ENCODE measurements at places on chromosomes 1 and 21.

- peaks cover 21% of the 10 kb centered on the region for H3K36me3 ChIP-seq
- H3K27ac ChIP-seq, result no peak overlapping the region
- no peak for DNase-seq
- peaks cover 24% of the 10 kb centered on the region for H3K4me1 ChIP-seq
- no peaks in the 10 kb centered on the region for H3K27me3 ChIP-seq
Observed at GRCh38 chr1:100462326-100463025, 75.5 kb upstream of the GPR88 start.

DNA sequence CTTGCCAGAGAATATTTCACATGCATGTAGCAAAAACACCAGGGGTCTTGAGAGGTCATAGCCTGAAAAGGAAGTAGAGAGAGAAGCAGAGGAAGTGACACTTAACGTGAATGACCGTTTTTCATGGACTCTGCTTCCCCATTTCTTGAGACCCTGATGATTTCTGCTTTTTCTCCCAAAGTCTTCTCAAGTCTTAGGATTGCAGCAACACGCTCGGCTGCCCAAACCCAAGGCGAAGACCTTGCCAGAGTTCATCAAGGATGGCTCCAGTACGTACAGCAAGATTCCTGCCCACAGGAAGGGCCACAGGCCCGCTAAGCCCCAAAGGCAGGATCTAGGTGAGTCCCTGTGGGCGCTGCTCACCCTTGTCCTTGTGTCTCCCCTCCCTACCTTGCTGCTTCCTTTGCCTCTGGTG is 12.8 kb downstream of the THEMIS2 start:
- peaks cover 51% of the 10 kb centered on the region for H3K4me1 ChIP-seq
- H3K27me3 ChIP-seq, result no peaks in the 10 kb centered on the region
- no peak overlapping the region for H3K4me3 ChIP-seq
- H3K27ac ChIP-seq, result peak overlapping the region; percentile 6
- H3K36me3 ChIP-seq, result peaks cover 76% of the 10 kb centered on the region

- H3K4me3 ChIP-seq, result peak overlapping the region; percentile 90
- H3K4me1 ChIP-seq, result peaks cover 26% of the 10 kb centered on the region
- peak overlapping the region; percentile 74 for H3K27ac ChIP-seq
- no peaks in the 10 kb centered on the region for H3K27me3 ChIP-seq
- no peak for DNase-seq
- H3K36me3 ChIP-seq, result peaks cover 8% of the 10 kb centered on the region
Observed at GRCh38 chr1:243253211-243253925, 1.7 kb downstream of the CEP170 start.

GRCh38 chr1:82387012-82387366 is 586.3 kb downstream of the ADGRL2 start:
- H3K36me3 ChIP-seq, result no peaks in the 10 kb centered on the region
- H3K27me3 ChIP-seq, result no peaks in the 10 kb centered on the region
- H3K4me3 ChIP-seq, result no peak overlapping the region
- no peak for DNase-seq
- H3K27ac ChIP-seq, result no peak overlapping the region

DNA sequence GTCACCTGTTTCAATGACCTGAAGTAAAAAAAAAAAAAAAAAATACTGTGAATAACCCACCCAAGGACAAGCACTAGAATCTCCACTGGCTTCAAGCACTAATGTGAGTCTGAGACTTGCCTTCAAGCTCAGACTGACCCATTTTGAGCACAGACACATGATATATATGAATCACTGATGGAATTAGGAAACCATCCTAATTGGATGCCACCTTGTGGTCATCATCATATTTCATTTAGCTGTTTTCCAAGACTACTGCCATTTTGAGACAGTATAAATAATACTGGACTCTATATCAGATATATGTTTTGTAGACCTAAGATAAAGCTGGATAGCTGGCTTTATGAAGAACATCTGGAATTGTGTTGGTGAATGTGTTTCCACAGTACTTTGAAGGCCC is 1232.0 kb downstream of the KCNT2 start:
- H3K4me1 ChIP-seq, result no peaks in the 10 kb centered on the region
- H3K27me3 ChIP-seq, result no peaks in the 10 kb centered on the region
- H3K27ac ChIP-seq, result no peak overlapping the region
- no peaks in the 10 kb centered on the region for H3K36me3 ChIP-seq

GRCh38 chr1:162670928-162671663 is 38.8 kb downstream of the DDR2 start:
- DNase-seq, result no peak
- H3K4me3 ChIP-seq, result no peak overlapping the region
- no peaks in the 10 kb centered on the region for H3K36me3 ChIP-seq
- H3K4me1 ChIP-seq, result no peaks in the 10 kb centered on the region
- peaks cover 17% of the 10 kb centered on the region for H3K27me3 ChIP-seq

DNA sequence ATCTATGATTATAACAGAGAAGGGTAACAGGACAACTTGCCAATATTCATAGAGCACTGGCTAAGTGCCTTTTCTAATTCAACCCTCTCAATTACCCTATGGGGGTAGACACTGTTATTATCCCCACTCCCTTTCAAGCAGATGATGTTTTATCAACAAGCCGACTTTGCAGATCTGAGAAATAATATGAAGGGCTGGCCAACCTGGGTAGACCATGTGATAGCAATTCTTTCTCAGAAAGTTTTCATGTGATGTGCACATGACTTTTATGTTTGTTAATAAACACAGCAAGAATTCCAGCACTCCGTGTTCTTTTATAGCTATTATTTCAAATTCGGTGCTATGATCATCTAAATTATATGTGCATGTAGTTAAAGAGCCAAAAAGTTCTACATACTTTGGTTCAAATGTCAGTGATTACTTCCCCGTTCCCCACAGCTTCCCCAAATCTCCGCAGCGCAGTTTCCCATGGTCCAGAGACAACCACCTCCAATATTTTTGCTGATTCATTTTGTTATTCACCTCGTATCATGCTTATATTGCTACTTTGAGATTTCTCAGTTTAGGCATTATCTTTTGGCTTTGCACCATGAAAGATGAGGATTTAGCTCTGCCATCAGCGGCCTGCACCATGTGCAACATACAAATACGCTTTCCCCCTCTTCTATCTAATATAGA is 96.7 kb upstream of the GADD45A start:
- H3K4me1 ChIP-seq, result no peaks in the 10 kb centered on the region
- no peak for DNase-seq
- no peak overlapping the region for H3K4me3 ChIP-seq
- no peaks in the 10 kb centered on the region for H3K36me3 ChIP-seq

DNA sequence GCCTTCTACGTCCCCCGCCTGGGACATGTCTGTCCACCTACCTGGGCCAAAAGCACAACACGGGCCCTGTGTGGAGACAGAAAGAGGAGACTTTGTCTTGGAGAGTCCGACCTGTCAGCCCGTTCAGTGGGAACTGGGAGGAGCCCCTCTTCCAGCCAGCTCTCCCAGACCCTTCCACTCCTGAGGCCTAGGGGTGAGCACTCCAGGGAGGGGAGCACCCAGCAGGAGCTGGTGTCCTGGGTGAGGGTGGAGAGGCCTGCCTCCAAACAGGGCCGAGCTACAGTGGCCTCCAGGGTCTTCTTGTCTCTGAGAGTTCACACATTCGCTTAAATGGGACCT is 546 bp downstream of the SPOCD1 start:
- no peak overlapping the region for H3K4me3 ChIP-seq
- DNase-seq, result no peak
- H3K27ac ChIP-seq, result no peak overlapping the region
- peaks cover 7% of the 10 kb centered on the region for H3K4me1 ChIP-seq
- no peaks in the 10 kb centered on the region for H3K36me3 ChIP-seq

DNA sequence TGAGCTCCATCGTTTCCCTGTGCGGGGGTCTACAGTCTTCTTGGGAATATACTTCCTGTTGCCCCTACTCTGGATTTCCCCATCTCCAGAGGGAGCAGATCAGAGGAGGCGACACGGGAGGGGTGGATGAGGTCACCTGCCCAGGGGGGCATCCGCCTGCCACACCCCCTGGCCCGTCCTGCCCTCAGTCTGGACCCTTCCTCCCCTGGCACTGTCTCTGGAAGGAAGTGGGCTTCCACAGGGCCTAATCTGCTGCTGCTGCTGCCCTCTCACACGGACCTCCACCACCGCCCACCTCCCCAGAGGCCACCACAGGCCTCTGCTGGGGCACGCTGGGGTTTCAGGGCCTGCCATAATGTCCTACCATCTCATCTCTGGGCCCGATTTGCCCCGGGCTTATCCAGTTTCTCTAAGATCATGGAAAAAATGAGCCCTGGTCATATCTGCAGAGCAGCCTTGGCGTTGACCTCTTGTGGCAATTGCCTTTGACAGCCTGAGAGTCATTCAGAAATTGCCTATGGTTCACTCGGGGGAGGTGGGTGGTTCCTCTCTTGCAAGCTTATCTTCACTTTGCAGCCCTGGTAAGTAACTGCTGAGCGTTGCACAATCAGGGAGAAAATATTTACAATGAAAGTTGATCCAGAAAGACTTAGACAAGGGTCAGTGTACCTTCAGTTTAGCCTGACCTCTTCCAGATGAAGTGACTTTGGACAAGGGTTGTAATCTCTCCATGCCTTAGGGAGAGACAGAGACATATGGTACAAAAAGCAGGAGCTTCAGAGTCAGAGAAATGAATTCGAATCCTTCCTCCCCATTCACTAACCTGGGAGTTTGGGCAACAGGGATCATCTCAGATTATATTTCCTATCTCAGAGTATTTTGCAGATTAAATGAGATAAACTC is 252.4 kb downstream of the TOMM20 start:
- no peaks in the 10 kb centered on the region for H3K36me3 ChIP-seq
- DNase-seq, result no peak
- peak overlapping the region; percentile 88 for H3K27ac ChIP-seq
- peaks cover 63% of the 10 kb centered on the region for H3K4me1 ChIP-seq

DNA sequence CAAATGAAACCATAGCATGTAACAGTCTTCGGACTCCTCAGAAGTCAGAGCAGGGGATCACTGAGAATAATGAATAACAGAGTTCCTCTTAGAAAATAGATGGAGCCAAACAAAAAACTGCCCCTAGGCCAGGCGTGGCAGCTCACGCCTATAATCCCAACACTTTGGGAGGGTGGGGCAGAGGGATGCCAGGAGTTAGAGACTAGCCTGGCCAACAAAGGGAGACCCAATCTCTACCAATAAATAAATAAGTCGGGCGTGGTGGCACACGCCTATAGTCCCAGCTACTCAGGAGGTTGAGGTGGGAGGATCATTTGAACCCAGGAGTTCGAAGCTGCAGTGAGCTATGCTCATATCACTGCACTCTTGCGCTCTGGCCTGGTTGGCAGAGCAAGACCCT is 58.5 kb upstream of the SERTAD4 start:
- no peak for DNase-seq
- no peaks in the 10 kb centered on the region for H3K4me1 ChIP-seq
- H3K4me3 ChIP-seq, result no peak overlapping the region
- H3K27ac ChIP-seq, result no peak overlapping the region

DNA sequence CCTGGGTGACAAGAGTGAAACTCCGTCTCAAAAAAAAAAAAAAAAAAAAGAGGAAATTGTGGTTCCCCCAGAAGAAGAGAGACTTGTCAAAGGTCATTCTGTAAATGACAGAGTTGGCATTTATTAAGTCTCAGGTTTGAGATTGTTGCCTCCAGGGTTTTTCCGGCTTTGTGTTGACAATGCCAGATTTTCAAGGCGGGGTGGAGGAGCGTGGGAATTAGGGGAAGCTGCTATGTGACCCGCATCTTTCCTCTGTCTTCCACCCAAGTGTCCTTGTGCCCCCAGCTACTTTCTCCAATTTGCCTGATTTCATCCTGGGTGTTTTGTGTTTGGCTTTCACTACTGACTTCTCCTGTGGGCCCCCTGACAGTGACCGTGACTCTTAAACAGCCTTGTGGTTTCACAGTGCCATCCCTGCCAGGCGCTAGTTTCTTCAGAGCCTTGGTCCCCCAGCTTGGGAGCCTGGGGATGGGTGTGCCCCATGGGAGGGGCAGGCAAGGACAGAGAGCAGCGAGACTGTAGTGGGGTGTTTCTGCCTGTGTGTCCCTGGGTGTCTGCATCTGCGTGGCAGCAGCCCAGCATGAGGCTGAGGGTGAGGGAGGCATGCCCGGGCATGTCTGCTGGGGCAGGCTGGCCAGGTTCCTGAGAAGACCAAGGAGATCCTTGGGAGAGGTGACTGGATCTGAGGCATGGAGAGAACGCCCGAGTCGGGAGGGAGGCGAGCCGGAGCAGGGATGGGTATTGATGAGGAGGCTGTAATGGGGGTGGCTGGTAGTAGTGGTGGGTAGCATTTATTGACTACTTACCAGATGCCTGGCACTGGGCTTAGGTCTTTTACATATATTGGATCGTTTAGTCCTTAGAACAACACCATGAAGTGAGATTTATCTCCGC is 46.3 kb downstream of the IER5 start:
- peaks cover 69% of the 10 kb centered on the region for H3K4me1 ChIP-seq
- H3K36me3 ChIP-seq, result no peaks in the 10 kb centered on the region
- DNase-seq, result no peak
- peak overlapping the region; percentile 57 for H3K4me3 ChIP-seq

GRCh38 chr1:88935522-88936222 is 44.3 kb upstream of the GTF2B start:
- peaks cover 71% of the 10 kb centered on the region for H3K36me3 ChIP-seq
- H3K27ac ChIP-seq, result no peak overlapping the region
- peaks cover 1% of the 10 kb centered on the region for H3K4me1 ChIP-seq
- no peak for DNase-seq
- no peaks in the 10 kb centered on the region for H3K27me3 ChIP-seq

- H3K4me3 ChIP-seq, result peak within 1 kb of the TSS; percentile 70
- no peak within 1 kb of the TSS for H3K27ac ChIP-seq
- peak; percentile 20 for DNase-seq
- no peaks in the 10 kb centered on the region for H3K36me3 ChIP-seq
Observed at GRCh38 chr1:151720974-151721787, at the start of gene RIIAD1. Gene RIIAD1 (plus strand): TSS chr1:151721522. CDS start chr1:151721537, 15 bp downstream.

GRCh38 chr1:89660224-89661061 is 27.5 kb downstream of the LRRC8C start:
- H3K27me3 ChIP-seq, result no peaks in the 10 kb centered on the region
- no peak for DNase-seq
- H3K4me1 ChIP-seq, result peaks cover 77% of the 10 kb centered on the region
- H3K27ac ChIP-seq, result peak overlapping the region; percentile 87
- H3K4me3 ChIP-seq, result no peak overlapping the region
- H3K36me3 ChIP-seq, result peaks cover 65% of the 10 kb centered on the region

DNA sequence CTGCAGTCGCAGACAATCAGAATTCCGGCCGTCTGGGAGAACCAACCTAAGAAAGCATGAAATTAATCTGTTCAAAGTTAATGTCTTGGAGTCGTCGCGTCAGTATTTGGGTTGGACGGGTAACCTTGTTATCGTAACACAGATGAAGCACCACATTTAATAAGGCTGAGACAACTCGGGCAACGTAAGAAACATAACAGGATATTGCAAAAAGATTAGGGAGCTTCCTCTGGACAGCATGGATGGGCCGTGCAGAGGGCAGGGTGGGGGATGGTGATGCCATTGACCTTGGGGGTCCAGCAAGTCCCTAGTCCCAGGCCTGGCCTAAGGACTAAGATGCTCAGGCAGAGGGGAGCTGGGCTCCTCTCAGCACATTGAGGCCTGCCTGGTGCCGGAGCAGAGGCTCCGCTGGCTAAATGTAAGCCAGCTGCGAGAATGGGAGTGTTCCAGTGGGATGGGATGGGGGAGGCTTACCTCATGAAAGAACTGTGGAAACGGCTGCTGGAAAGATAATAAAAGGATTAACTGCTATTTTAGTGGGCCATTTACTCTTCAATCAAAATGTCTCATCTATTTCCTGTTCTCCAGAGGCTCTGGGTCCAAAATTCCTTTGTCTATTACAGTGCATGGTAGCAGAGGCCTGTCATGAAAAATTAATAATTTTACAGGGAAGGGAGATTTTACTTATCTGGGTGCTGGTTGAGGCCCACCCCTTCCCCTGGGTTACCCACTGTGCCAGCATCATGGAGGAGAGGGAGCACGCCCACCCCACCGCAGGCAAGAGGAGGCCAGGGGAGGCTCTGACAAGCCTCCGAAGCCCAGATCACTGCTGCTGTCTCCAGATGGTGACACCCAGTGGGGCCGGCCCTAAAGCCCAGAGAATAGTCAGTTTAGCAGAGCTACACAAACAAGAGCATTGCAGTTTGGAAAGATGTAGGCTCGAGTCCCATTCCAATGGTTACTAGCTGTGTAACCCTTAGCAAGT is 131.6 kb downstream of the DMRTB1 start:
- no peak overlapping the region for H3K4me3 ChIP-seq
- H3K27ac ChIP-seq, result no peak overlapping the region
- no peaks in the 10 kb centered on the region for H3K36me3 ChIP-seq
